Cardiac atrium fibroblast (primary cell): ENCODE measurements at places on chromosomes 4 and X. TPM values are rescaled to one million over a fixed set of nuclear protein-coding genes. Genes with fewer than 3 reads are reported as not detected.

IL3RA gene
- 1.6 TPM in 1 of 2 replicates, not detected in the other for total RNA-seq

EPGN gene
- total RNA-seq: 0.97 TPM in 1 of 2 replicates, not detected in the other

SH3TC1 gene
- total RNA-seq: 17.7 and 26.0 TPM in 2 replicates

SLC30A9 gene
- 37.2 and 54.3 TPM in 2 replicates for total RNA-seq

PTCHD1 gene
- under 0.01 TPM in 1 of 2 replicates, not detected in the other for total RNA-seq

GPRASP3 gene
- total RNA-seq: 0.54 and 1.1 TPM in 2 replicates

SPIN2A gene
- total RNA-seq: 0.18 TPM in 1 of 2 replicates, not detected in the other

NLGN4X gene
- 0.18 and 0.49 TPM in 2 replicates for total RNA-seq

NUDT10 gene
- total RNA-seq: 0.18 and 0.32 TPM in 2 replicates

PLXNA3 gene
- total RNA-seq: 16.4 and 27.9 TPM in 2 replicates

EDNRA gene
- total RNA-seq: 8.3 and 12.3 TPM in 2 replicates

XK gene
- under 0.01 and 0.32 TPM in 2 replicates for total RNA-seq

PPEF2 gene
- total RNA-seq: not detected in 2 replicates
